NCI-H446 treated with DMSO at 0.1 percent for 48 hours (cell line): ENCODE measurements at places on chromosomes 5 and 9.

- DNase-seq, result no peak
These were observed 59.6 kb downstream of the NEURL1B start for GRCh38 chr5:172700365-172701290.

DNA sequence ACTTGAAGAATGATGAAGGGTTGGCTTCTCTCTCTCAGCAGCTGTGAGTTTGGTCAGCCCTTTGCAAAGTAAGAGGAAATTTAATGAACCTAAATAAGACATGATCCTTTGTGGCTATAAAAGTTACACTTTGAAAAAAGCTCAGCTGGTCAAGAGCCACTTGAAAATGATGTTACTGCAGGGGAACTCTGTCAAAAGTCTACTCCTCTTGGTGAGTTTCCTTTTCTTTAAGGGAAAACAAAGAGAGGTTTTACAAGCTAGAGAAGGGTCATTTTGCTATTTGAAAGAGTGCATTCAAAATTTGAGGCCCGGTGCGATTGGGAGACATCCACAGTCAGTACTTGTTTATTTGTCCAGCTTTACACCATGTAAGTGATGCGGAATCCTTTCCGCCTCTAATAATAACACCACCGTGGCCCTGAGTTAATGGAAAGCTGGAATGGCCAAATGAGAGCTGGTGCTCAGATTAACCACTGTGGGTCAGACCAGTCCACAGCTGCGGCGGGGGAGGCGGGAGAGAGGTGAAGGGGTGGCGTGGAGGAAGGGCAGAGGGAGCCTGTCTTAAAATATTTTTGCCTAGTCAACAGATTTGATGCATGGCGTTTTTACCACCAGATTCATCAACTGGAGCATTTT, 404.0 kb downstream of the TLE4 start:
- DNase-seq, result no peak

GRCh38 chr5:119022017-119022745, 33.8 kb upstream of the DTWD2 start:
- DNase-seq, result peak; percentile 13

GRCh38 chr9:126838895-126839294, 21.5 kb upstream of the ZBTB34 start:
- no peak for DNase-seq

DNA sequence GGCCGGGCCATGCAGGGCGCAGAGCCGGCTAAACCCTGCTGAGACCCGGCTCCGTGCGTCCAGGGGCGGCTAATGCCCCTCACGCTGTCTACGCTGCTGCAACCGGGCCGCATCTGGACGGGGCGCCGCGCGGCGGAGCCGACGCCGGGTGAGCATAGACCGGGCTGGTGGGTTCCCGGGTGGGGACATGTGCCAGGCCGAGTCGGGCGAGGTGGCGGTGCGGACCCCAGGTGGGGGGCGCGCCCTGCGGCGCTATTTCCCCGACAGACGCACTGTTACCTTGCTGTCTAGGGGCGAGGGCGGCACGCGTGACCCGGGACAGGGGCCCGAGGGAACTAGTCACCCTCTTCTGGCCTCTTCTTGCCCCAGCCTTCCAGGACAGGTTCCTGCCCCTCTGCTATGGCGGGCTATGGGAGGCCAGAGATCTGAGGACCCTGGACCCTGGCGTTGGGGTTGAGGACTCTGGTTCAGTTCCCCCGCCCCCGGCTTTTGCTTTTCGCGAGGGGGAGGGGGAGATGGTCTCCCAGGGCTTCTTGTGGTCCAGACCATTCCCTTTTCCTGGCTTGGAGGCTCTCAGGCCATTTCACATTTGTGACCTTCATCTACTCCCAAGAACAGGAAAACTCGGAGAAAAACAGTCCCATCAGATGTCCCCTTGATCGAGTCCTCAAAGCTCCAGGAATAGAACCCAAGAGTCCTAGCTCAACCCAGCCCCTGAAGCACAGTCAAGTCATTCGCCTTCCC, 536 bp downstream of the SLC27A4 start:
- DNase-seq, result no peak

DNA sequence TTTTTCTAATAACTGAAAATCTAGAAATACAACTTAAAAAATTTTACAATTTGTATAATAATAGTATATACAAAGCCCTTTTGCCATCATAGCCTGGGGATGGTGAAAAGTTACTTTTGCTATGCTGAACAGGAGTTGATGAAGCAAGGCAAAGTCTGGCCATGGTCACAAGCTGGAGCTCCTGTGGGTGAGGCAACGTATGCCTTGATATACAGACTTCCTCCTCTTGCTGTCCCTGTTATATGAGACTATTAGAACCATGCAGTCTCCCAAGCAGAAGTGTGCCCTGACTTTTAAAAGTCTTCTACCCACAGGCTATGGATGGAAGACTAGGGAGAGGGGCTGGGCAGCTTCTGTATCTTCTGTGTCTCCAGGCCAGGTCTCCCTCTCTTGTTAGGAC, 15.7 kb downstream of the FAM151B start:
- DNase-seq, result no peak

- DNase-seq, result no peak
These were observed 23.0 kb upstream of the SLC6A3 start for GRCh38 chr5:1468247-1468612.

GRCh38 chr9:22035591-22036011, 26.5 kb upstream of the CDKN2B start:
- no peak for DNase-seq

- peak; percentile 71 for DNase-seq
These were observed 117.7 kb downstream of the SNCAIP start for GRCh38 chr5:122429545-122430318.

DNA sequence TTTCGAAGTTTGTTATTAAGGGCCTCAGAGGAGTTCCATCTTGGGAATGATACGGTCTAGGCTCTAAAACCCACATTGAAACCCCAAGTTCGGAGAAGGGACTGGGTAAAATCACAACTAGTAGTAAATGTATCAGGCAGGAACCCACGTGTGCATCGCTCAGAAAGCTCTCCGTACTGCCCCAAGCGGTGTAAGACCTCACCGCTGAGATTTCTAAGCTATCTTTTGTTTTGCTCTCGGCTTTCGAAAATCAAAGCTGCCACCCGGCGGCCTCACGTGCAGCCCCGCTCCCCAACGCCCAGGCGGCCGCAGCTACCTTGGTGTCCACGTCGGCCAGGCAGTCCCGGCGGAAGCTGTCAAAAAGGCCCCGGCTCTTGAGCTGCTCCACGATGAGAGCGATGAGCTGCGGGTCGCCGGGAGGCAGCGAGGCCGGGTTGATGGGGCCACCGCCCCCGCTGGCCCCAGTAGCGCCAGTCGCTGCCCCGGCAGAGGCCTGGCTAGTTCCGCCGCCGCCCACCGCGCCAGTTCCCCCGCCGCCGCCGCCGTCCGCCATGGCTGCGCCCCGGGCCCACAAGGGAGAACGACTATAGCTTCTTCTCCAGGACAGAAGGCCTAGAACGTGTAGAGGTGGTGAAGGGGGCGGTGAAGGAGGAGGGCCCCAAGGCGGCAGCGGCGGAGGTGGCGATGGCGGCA, 420 bp downstream of the BOD1 start:
- peak; percentile 33 for DNase-seq

- no peak for DNase-seq
These were observed 102.1 kb upstream of the CEP78 start for GRCh38 chr9:78133751-78134150.

DNA sequence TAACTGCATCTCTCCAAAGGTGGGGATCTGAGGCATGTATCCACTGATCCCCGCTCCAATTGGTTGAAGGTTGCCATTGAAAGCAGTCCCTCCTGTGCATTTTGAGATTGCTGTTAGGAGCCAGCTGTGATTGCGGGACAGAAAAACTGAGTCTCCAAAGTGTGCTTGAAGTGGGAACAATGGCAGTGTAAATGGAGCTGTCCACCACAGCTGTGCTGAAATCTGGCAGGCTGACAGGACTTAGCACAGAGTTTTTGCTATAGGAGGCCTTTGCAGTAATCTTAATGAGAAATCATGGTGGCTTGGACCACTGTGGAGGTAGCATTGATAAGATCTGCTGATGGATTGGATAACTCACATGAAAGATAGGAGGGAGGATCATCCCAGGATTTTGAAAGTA, 3.3 kb downstream of the RNF20 start:
- no peak for DNase-seq

DNA sequence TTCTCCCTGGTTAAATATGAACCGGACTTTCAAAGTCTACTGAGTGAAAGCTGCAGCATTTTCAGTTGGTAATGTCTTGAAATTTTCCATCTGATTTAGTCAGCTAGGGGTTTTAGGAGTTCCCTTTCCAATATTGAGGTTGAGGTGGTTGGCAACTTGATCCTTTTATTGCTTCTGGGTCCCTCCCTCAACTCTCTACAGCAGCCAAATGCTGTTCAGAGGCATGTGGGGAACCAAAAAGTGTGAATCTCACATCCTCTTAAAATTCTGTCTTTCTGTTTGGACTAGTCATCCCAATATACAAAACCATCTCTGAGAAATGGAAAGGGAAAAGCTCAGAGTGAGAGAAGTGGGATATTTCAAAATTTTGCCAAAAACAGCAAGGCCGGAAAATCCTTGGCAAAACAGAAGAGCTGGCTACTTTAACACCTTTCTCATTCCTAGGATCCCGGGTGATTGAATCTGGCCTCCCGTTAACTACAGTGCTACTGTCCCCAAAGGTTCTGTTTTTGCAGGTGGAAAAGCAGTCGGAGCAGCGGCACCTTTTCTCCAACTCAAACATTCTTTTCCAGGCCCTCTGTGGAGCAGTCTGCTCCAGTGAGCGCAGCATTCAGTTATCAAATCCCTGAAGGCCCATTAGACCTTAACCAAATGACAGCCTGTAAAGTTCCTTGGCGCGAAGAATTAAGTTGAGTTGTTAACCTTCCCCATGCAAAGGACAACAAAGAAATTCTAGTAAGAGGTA, 345.9 kb upstream of the NUDT12 start:
- DNase-seq, result no peak

DNA sequence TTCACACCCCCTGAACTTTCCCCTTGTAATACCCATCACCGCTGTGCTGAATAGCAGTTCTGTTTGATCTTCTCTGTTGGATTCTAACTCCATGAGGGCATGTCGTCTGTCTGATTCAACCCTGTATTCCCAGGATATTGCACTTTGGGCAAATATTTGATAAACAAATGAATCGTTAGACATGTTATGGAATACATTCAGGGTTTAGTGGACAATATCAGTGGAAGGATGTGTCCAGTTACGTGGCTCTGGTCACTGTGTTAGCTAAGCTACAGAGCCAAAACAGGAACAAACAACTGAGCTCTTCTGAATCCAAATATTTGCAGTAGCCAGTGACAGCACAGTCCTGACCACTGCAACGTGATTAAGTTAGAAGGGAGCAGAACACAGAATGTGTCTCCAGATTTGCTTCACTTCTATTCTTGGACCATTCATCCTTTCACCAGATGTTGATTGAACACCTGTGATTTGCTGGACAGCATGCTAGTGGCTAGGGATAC, 13.2 kb downstream of the ANGPTL2 start:
- DNase-seq, result no peak

DNA sequence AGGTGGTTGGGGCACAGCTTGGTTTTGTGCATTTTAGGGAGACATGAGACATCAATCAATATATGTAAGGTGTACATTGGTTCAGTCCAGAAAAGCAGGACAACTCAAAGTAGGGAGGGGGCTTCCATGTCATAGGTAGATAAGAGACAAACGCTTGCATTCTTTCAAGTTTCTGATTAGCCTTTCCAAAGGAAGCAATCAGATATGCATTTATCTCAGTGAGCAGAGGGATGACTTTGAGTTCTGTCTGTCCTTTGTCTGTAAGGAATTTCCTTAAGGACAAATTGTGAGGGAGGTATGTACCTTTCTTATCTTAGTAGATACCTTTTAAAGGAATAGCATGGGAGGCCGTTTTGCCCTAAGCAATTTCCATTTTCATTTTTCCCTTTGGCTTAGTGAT, 63.3 kb downstream of the COL15A1 start:
- no peak for DNase-seq

DNA sequence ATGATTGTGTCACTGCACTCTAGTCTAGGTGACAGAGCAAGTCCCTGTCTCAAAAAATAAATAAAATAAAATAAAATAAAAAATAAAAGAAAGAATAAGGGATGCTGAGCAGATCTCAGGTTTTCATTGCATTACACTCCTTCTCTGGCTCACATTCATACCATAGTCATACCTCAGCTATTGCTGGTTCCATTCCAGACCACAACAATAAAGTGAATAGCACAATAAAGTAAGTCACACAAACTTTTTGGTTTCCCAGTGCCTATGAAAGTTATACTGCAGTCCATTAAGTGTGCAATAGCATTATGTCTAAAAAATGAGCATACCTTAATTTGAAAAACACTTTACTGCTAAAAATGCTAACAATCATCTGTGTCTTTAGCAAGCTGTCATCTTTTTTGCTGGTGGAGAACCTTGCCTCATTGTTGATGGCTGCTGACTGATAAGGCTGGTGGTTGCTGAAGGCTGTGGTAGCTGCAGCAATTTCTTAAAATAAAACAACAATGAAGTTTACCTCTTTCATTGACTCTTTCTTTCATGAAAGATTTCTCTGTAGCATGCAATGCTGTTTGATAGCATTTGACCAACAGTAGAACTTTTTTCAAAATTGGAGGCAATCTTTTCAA, 415.7 kb downstream of the ZNF608 start:
- no peak for DNase-seq

DNA sequence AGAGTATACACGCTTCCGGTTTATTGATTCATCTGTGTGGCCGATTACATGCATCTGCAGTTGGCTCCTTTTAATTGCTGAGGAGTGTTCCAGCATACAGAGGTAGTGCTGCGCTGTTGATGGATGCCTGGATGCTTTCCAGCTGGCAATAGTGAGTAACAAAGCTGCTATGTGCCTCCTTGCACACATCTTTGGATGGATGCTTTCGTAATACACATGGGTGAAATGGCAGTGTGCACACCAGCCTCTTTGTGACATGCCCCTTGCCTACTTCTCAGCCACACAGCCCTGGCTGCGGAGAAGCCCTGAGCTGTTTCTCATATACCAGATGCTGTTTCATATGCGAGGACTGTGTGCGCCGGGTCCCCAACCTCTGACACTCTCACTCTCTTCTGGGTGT, 151.0 kb downstream of the GADD45G start:
- peak; percentile 71 for DNase-seq

DNA sequence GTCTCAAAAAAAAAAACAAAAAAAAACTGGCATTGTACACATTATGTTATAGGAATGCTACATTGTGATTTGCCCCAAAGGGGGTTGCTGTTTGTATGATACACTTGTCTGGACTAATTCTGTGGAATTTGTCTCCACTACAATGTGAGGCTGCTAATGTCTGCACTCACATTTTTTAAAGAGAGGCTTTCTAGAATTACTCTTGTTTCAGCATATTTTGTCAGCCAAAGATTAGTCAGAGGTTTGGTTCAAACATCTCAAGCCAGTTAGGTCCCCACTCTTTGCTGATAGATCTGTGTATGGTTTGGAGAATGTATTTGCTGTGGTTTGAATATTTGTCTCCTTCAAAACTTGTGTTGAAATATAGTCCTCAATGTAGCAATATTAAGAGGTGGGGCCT, 59.3 kb upstream of the ZNF169 start:
- DNase-seq, result no peak

- DNase-seq, result no peak
These were observed 34.0 kb downstream of the RXRA start for GRCh38 chr9:134360180-134360759.

GRCh38 chr5:148963664-148964063, 99.2 kb downstream of the SH3TC2 start:
- no peak for DNase-seq
